ENCODE measurements at places on chromosomes 3 and 15.

DNA sequence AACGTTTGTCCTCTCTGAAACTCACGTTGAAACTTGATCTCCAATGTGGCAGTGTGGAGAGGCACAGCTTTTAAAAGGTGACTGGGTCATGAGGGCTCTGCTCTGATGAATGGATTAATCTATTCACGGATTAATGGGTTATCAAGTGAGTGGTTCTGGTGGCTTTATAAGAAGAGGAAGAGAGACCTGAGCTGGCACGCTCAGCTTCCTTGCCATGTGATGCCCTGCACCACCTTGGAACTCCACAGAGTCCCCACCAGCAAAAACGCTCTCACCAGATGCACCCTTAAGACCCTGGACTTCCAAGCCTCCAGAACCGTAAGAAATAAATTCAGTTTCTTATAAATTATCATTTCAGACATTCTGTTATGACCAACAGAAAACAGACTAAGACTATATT lies 2.6 kb downstream of the PPP1R2 start:
- H3K27me3 ChIP-seq = no peaks in the 10 kb centered on the region
- peaks cover 58% of the 10 kb centered on the region for H3K4me1 ChIP-seq
- H3K27ac ChIP-seq = no peak overlapping the region
- DNase-seq = no peak

- H3K4me1 ChIP-seq = no peaks in the 10 kb centered on the region
- no peak for DNase-seq
- no peak overlapping the region for H3K4me3 ChIP-seq
Observed at GRCh38 chr3:425079-425478, 228.5 kb downstream of the CHL1 start.

- H3K4me1 ChIP-seq = peaks cover 3% of the 10 kb centered on the region
- H3K4me3 ChIP-seq = no peak overlapping the region
Observed at GRCh38 chr3:143150071-143150470, 30.5 kb downstream of the CHST2 start.

- no peaks in the 10 kb centered on the region for H3K4me1 ChIP-seq
- no peaks in the 10 kb centered on the region for H3K36me3 ChIP-seq
- H3K27ac ChIP-seq = no peak overlapping the region
- peak; percentile 5 for DNase-seq
Observed at GRCh38 chr3:75294124-75294523, 370.0 kb upstream of the FRG2C start.

- no peaks in the 10 kb centered on the region for H3K27me3 ChIP-seq
- H3K27ac ChIP-seq = no peak overlapping the region
- no peaks in the 10 kb centered on the region for H3K36me3 ChIP-seq
- H3K4me3 ChIP-seq = no peak overlapping the region
Observed at GRCh38 chr15:43505738-43506137, 11.7 kb upstream of the MAP1A start.

- no peak for DNase-seq
- peak overlapping the region; percentile 89 for H3K4me3 ChIP-seq
- H3K27me3 ChIP-seq = no peaks in the 10 kb centered on the region
- peak overlapping the region; percentile 73 for H3K27ac ChIP-seq
- H3K4me1 ChIP-seq = peaks cover 28% of the 10 kb centered on the region
Observed at GRCh38 chr3:149752788-149753136, 473 bp upstream of the COMMD2 start.

DNA sequence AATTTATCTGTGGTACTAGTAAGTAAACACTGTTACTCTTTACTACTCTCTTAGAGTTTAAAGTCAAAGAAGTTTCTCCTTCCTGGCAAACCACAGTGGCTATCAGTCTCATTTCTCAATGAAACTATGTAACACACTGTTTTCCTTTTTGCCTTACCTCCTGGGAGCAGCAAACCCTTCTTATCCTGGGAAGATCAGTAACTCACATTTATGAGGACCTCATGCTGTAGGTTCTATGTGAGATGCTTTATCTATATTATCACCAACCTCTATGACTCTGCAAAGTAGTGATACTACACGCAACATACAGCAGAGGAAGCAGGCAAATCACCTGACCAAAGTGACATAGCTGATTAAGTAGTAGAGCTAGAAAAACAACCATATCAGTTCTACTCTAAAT lies 35.3 kb downstream of the PBRM1 start:
- peaks cover 93% of the 10 kb centered on the region for H3K36me3 ChIP-seq
- H3K4me1 ChIP-seq = no peaks in the 10 kb centered on the region
- no peak overlapping the region for H3K4me3 ChIP-seq
- H3K27ac ChIP-seq = no peak overlapping the region
- H3K27me3 ChIP-seq = no peaks in the 10 kb centered on the region

DNA sequence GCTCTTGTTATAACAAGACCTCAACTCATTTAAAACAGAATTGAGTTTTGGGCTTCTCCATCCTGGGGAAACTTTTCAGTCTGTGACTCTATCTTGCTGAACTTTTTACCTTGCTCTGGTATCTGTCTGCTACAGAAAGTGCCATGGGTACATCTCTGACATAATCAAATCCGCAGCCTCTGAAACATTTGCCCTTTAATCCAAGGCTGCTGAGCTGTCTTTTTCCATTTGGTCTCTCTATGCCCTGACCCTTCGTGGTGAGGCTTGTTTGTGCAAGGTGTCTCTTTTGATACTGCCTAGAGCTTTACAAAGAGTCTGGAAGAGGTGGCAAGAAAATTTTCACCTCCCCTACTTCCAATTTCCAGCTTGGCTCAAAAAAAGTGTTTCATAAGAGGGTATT lies 11.3 kb downstream of the TMEM108 start:
- no peaks in the 10 kb centered on the region for H3K4me1 ChIP-seq
- no peak for DNase-seq
- H3K27ac ChIP-seq = no peak overlapping the region
- H3K36me3 ChIP-seq = no peaks in the 10 kb centered on the region

DNA sequence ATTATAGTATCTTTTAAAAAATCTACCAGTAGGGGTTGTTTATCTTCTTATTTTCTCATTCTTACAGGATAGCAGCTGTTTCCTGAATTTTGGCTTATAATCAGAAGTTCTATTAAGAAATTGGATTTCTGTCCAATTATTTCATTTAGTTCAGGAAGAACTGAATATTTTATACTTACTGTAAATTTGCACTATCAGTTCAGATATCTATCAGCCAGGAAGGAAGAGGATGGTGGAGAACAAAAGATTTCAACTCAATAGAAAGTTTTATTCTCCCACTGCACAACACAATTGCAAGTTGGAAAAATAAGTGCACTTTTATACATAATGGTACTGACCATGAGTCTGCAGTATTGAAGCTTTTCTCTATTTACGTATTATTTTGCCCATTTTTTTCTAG lies 400.9 kb downstream of the PLOD2 start:
- H3K4me1 ChIP-seq = no peaks in the 10 kb centered on the region
- no peak overlapping the region for H3K4me3 ChIP-seq
- no peaks in the 10 kb centered on the region for H3K36me3 ChIP-seq
- no peaks in the 10 kb centered on the region for H3K27me3 ChIP-seq

DNA sequence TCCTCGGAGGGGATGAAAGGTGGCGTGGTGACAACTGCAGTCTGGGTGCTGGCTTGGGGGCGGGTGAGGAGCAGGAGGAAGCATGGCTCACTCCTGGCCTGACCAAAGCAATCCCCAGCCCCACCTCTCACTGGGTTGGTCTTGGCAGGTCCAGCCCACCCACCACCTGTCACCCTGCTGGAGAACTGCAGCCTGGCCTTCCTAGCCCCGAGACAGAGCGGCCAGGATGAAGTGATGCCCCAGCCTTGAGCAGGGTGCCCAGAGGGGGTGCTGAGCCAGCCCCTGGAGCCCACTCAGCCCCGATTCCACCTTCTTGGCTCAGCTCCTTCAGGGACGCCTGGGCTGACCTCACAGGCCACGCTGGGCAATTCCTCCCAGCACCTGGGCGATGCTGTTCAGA lies 89.9 kb downstream of the IQSEC1 start:
- no peaks in the 10 kb centered on the region for H3K27me3 ChIP-seq
- peak; percentile 39 for DNase-seq
- H3K4me3 ChIP-seq = no peak overlapping the region
- H3K36me3 ChIP-seq = no peaks in the 10 kb centered on the region
- H3K27ac ChIP-seq = peak overlapping the region; percentile 42
- peaks cover 26% of the 10 kb centered on the region for H3K4me1 ChIP-seq

DNA sequence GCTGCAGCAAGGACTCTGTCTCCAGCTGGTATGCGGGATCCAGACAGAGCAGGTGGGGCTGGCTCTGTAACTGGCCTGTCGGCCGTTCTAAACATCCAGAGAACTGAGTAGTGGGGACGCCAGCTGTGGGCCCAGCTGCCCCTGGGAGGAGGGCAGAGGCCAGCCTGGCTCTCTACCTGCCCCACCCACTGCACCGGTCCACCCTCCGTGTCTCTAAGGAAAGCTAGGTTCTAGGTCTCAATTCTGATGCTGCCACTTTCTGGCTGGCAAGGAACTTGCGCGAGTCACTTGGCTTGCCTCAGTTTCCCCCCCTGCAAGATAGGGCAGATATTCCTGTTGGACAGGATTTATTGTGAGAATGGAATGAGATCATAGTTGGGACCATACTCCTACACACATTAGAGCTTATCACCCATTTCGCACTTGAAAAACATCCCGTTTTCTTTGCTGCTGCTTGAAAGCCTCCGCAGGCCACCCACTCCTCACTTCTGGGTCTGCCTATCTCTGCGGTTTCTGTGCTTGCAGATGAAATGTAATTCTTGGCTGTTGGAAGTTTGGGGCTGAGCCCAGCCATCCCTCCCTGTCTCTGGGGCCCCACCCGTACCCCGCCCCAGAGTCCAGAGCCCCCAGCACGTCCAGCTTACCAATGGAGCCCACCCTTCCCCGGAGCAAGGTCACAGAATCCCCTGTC lies 65.8 kb downstream of the IQSEC1 start:
- peaks cover 26% of the 10 kb centered on the region for H3K4me1 ChIP-seq
- H3K4me3 ChIP-seq = no peak overlapping the region
- H3K36me3 ChIP-seq = no peaks in the 10 kb centered on the region
- H3K27ac ChIP-seq = peak overlapping the region; percentile 23
- H3K27me3 ChIP-seq = no peaks in the 10 kb centered on the region
- no peak for DNase-seq

- H3K27me3 ChIP-seq = peaks cover 19% of the 10 kb centered on the region
- no peak overlapping the region for H3K27ac ChIP-seq
- no peak overlapping the region for H3K4me3 ChIP-seq
- no peak for DNase-seq
- no peaks in the 10 kb centered on the region for H3K36me3 ChIP-seq
Observed at GRCh38 chr3:53526704-53527055, 32.3 kb downstream of the CACNA1D start.

DNA sequence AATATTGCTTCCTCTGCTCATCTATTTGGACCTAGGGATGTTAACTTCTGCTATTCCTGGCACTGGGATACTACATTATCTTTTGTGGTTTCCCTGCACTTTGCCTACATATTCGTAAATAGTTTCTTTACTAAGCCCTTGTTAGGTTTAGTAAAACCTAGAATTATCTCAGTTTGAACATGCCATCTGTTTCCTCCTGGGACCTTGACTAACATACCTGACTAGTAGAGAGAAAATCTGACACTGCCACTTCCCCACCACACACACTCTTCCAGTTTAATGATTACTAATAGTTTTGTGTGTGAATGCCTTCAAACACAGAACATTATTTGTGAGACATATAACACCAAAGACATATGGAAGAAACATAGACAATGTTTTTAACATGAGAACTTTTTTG lies 28.2 kb upstream of the SOX2 start:
- H3K27ac ChIP-seq = no peak overlapping the region
- no peaks in the 10 kb centered on the region for H3K4me1 ChIP-seq
- H3K4me3 ChIP-seq = no peak overlapping the region
- no peak for DNase-seq
- H3K36me3 ChIP-seq = no peaks in the 10 kb centered on the region
- peaks cover 7% of the 10 kb centered on the region for H3K27me3 ChIP-seq

DNA sequence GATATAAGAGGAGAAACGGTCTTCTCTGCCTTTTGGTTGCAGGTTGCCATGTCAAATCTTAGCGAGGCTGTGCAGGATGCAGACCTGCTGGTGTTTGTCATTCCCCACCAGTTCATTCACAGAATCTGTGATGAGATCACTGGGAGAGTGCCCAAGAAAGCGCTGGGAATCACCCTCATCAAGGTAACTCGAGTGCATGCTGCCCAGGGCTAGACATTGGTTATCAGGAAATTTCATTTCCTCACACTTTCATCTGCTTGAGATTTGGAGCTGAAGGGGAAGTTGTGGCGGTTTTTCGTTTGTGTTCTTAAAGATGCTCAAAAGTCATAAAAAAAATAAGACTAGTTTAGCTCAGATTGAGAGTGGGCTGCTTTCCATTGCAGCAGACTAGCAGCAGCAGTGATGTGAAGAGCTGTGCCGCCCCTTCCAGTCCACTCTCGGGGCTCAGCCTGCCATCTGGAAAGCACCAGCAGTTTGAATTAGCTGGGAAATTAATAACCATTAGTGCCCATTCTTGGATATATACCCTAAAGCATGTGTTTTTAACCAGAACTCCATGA lies 32.2 kb downstream of the GPD1L start:
- 0 out of 2 replicates have a peak, but pooled peaks cover 5% of the 10 kb centered on the region for H3K4me1 ChIP-seq
- no peak for DNase-seq

GRCh38 chr3:144312702-144313101 lies 341.1 kb downstream of the DIPK2A start:
- H3K27ac ChIP-seq = no peak overlapping the region
- H3K4me3 ChIP-seq = no peak overlapping the region
- DNase-seq = no peak
- no peaks in the 10 kb centered on the region for H3K27me3 ChIP-seq
- H3K36me3 ChIP-seq = no peaks in the 10 kb centered on the region

- H3K4me3 ChIP-seq = no peak overlapping the region
- H3K27ac ChIP-seq = no peak overlapping the region
- H3K36me3 ChIP-seq = no peaks in the 10 kb centered on the region
- H3K27me3 ChIP-seq = no peaks in the 10 kb centered on the region
Observed at GRCh38 chr3:101266071-101266470, 54.3 kb downstream of the IMPG2 start.

- H3K27me3 ChIP-seq = peaks cover 7% of the 10 kb centered on the region
- no peak overlapping the region for H3K4me3 ChIP-seq
- no peak overlapping the region for H3K27ac ChIP-seq
- no peaks in the 10 kb centered on the region for H3K36me3 ChIP-seq
Observed at GRCh38 chr15:97386940-97387339, 573.6 kb upstream of the ARRDC4 start.

DNA sequence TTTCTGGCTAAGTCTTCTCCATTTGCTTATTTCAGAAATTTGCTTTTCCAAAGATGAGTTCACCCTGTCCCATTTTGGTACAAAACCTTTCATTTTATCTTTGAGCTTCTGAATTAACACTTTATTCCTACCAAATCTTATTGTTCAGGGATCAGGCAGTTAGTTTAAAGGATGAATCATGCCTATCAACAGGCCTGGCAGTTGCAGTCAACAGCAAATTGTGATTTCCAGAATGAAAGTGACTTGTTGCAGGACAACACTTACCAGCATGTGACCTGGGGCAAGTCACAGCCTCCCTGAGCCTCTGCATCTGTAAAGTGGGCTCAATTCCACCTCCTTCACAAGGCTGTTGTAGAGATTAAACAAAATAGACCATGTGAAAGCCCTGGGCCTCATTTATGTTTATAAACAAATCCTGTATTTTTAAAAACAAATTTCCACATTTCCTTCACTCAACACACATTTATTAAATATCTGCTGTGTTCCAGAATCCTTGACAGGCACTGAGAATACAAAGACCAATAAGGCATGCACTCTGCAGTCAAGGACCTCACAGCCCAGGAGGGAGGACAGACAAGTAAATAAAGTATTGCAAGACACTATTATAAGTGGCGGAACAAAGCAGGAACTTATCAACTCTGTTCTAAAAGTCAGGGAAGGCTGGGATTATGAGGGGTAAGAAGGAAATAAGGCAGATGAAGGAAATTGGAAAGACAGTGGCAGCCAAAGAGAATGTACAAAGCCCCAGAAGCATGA lies 359.1 kb upstream of the IL12A start:
- no peaks in the 10 kb centered on the region for H3K4me1 ChIP-seq
- H3K27ac ChIP-seq = no peak overlapping the region
- no peaks in the 10 kb centered on the region for H3K27me3 ChIP-seq

GRCh38 chr15:52151353-52151752 lies 38.8 kb upstream of the BCL2L10 start:
- no peak overlapping the region for H3K4me3 ChIP-seq
- H3K27ac ChIP-seq = no peak overlapping the region
- H3K27me3 ChIP-seq = no peaks in the 10 kb centered on the region

All from DND-41 (cell line).